ENCODE measurements at places on chromosomes 1 and 21.

GRCh38 chr1:40439247-40439646 lies 11.0 kb upstream of the ZFP69B start:
- no peak for DNase-seq

- peak; percentile 59 for DNase-seq
These were observed 19.1 kb downstream of the RAB7B start for GRCh38 chr1:205983925-205984725.

- no peak for DNase-seq
These were observed 110.0 kb upstream of the SPAG17 start for GRCh38 chr1:118294875-118295642.

GRCh38 chr1:234868296-234869147 lies 258.5 kb upstream of the IRF2BP2 start:
- DNase-seq: no peak

DNA sequence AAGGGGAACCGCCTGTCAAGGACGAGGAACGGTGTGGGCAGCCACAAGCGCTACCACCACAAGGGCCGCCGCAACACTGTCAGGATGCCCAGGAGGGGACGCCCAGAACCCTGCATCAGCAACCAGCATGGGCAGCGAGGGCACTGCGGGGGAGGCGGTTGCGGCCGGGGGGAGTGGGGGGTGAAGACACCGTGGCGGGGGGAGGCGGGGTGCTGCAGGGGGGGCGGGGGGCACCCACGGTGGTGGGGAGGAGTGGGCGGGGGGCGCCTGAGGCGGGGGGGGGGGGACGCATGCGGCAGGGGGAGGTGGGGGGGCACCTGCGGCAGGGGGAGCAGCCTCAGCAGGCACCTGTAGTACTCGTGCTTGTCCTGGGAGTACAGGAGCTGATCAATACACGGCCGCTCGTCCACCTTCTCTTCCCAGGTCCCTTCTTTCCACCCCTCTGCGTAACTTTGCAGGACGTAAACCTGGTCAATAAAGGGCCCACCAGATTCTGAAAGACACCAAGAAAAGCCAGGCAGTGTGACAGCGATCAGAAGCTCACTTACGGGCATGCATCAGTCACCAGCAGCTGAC lies 4.6 kb downstream of the POFUT2 start:
- DNase-seq: no peak

DNA sequence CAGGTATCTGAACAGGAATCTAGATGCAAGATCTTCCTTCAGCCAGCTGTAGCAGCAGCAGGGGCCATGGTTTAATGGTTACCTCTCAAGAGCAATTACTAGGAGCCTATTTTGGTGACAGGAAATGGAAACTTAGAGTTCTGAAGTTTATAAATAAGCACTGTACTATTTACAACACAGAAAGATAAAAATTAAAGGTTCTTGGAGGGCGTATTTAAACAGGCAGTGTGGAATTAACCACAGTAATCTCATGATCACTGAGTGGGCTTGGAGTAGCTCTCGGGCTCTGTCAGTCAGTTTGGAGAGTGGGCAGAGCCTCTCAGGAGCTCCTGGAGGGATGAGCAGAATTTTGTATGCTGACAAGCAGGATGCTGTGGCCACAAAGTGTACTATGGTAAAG lies 10.2 kb upstream of the FCRL5 start:
- no peak for DNase-seq

DNA sequence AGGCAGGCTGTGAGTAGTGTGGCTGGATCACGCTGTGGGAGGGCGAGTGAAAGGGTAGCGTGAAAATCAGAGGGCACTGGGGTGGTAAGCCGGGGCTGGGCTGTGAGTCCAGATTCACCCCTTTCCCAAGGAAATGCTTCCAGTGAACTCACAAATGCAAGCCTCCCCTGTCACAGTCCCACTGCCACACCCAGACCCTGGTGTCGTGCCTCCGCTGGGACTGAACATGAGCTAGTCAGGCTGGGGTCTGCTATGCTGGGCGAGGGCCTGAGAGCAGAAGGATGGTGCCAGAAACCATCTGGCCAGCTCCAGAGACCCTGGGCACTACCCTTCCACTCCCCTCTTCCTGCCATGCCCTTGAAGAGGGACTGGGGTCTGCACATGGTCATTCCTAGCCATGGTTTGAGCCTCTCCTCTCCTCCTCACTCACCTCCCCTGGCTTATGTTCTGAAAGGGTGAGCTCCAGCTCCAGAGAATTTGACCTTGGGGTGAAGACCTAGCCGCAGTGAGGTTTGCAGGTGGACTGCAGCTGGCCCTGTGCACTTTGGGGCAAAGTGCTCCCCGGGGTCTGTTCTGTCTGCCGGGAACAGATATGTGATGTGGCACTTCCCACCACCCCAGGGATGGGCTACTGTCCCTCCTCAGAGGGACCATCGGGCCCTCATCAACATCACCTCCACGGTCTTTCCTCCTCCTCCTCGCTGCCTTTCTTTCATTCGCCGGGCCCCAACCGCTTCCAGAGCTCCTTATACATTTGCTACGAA lies 365.6 kb downstream of the RPS6KC1 start:
- DNase-seq: no peak

DNA sequence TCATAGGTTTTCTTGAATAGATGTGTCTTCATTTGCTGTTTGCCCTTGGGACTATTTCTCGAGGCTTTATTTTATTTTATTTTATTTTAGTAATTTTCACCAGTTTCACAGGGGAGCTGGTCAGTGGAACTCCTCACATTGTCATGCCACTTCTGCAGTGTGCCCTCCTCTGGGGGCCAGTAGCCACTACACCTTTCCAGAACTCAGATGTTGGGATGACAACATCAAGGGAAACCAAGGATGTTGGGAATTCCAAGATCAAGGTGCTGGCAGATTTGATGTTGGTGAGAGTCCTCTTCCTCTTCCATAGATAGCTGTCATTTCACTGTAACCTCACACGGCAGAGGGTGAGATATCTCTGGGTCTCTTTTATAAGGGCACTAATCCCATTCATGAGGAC lies 35.5 kb downstream of the SLC26A9 start:
- DNase-seq: no peak

- peak; percentile 83 for DNase-seq
These were observed 969 bp upstream of the RIPK4 start for GRCh38 chr21:41767606-41768436.

DNA sequence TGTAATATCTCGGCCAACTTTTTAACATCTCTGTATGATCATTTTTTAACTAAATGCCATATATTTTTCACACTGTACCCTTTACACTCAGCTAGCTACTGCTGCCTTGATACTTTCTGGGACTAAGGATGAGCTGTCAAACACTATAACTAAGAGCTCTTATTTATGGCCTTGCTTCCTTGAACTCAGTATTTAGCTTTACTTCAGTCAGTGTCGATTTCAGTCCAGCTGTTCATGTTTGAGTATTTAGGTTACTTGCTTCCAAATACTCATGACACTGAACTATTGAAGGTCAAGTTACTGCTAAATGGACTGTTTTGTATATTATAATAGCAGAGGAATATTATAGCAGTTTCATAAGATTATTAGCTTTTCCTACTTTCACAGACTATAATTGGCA lies 25.9 kb upstream of the USP25 start:
- no peak for DNase-seq

DNA sequence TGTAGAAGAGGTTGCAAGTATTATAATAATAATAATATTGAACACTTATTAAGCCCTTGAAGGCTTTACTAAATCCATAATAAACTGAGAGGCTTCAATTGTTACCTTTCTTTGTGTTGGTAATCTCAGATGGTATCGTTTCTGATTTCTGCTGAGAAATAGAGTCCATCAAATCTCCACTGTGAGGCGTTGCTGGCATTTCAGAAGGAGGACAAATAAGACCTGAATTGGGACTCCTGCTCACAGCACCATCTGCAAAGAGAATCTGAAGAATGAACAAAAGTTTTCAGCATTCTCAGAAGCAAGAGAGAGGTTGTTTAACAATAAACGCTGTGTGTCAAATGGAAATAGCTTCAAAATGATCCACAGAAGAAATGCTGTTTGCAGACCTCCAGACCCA lies 93.7 kb downstream of the WDR3 start:
- DNase-seq: no peak

DNA sequence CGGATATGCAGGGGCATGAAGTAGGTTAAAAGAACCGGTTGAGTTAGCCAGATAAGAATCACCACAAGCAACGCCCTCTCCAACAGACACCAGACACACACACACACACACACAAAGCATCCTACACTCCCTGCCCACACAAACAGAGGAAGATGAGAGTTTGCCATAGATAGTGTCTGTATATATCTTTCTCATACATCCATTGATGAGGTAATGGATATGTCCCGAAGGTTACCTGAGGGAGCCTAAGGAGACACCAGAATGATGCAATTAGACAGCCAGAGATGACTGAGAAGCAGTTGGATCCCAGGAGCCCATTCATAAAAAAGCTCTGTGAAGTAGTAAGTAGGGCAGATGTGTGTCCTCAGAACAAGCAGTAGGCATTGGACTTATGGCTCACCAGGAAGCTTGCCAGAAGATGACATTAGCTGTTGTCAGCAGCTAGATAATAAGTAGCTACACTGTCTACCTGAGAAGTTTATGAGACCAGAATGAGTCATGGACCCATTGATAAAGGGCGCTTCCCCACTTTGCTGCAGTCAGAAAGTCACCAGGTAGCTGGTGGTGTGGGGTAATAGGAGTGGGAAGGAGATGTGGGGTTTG lies 247.0 kb downstream of the KCNT2 start:
- no peak for DNase-seq

- DNase-seq: no peak
These were observed 2.7 kb upstream of the PHTF1 start for GRCh38 chr1:113761937-113762336.

- DNase-seq: no peak
These were observed 7.6 kb downstream of the DENND2D start for GRCh38 chr1:111192658-111193519.

Data from common myeloid progenitor, CD34-positive (primary cell).